ENCODE measurements at places on chromosomes 3 and 15.

DNA sequence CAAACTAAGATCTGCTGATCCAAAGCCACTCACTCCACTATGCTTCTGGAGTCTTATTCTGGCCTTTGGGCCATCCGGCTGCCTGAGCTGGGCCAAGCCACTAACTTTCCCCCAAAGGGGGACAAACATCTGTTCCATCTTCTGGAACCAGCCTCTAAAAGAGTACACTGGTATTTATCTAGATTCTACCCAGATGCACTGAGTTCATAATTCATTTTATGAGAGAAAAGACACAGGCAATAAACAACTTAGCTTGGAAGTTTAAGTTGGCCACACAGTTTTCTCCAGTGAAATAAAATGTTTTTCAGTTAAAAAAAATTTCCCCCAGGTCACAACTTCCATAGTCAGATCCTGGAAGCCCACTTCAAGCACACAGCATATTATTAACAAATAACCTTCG is 80.1 kb upstream of the ARHGEF3 start:
- DNase-seq = no peak

DNA sequence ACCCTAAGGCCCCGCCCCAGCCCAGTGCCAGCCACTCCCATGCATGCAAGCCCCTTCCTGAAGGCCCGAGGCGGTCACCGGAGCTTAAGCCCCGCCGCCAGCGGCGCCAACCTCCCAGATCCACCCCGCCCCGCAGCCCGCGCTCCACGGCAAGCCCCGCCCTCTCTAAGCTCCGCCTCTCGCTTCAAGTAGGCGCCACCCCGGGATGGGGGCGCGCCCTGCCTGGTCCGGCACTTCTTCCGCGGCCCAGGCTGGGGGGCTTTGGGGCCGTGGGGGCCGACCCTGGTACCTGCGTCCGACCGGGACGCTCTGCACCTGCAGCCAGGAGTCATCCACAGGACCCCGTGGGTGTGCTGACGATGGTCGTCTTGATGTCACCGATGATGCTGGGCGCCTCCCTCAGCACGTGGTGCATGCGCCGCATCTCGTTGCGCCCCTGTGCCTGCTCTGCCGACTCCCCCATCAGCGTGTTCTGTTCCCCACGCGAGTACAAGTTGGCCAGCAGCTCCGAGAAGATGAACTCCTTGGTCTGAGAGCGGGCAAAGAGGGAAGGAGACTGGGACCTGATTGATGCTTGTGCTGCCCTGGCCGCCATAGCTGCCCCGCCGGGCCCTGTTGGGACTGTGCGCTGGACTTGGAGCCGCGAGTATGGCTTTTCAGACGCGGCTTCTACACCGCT is 26.1 kb upstream of the CSPG4 start:
- peak; percentile 92 for DNase-seq

DNA sequence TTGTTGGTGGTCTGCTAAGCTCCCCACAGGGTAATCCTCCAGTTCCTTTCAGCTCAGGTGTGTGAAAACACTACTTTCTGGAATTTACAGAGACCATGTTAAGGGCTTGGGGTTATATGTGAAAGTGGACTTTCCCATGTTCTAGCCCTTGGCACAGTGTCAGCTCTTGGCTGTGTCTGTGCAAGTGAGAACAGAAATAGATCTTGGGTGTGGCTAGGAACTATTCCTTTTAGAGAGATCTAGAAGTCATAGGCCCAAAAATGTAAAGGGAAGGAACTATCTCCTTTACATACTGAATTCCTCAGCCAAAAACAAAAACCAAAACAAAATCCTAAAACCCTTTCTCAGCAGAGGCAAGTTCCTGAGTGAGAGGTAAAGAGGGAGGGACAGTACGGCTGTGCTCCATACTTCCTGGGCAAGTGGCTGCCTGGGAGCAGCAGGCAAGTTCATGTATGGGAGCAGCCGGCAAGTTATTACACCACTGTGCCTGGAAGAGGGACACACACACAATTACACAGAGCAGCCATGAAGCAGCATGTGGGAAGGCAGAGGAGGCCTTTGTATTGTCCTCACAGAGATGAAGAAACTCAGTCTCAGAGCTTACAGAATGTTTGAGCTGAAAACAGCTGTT is 19.9 kb upstream of the C3orf62 start:
- no peak for DNase-seq

- DNase-seq = no peak
Observed at GRCh38 chr15:81751256-81751655, 294.6 kb downstream of the MEX3B start.

DNA sequence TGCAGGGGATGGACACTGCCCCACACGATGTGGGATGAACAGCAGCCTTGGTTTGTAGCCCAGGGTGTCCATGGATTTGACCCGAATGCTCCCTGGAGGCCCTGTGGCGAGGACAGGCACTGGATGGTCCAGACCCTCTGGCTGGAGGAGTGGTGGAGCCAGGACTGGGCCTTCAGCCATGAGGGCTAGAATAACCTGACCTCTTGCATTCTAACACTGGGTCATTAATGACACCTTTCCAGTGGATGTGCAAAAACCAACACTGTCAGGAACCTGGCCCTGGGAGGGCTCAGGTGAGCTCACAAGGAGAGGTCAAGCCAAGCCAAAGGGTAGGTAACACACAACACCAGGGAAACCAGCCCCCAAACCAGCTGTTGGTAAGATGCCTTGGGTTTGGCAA is 51.4 kb downstream of the OXNAD1 start:
- no peak for DNase-seq

- DNase-seq = no peak
Observed at GRCh38 chr3:69160525-69160924, 38.1 kb upstream of the LMOD3 start.

DNA sequence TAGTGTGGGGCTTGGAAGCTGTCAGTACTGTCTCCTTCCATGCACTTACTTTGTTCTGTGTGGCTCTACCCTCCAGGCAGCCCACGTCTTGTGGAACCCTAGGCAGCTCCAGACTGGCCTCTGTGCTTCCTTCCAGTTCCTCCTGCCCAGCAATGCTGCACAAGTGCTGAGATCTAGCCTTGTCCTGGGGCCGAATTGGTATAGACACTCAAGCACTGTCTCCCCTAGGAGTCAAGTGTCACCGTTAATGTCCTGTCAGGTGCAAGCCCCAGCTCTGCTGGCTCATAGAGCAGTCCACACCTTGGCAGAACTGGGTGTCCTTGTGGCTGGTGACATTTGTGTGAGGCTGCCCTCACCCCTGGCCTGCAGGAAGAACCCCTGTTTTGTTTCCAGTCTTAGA is 130.1 kb downstream of the EEFSEC start:
- no peak for DNase-seq

DNA sequence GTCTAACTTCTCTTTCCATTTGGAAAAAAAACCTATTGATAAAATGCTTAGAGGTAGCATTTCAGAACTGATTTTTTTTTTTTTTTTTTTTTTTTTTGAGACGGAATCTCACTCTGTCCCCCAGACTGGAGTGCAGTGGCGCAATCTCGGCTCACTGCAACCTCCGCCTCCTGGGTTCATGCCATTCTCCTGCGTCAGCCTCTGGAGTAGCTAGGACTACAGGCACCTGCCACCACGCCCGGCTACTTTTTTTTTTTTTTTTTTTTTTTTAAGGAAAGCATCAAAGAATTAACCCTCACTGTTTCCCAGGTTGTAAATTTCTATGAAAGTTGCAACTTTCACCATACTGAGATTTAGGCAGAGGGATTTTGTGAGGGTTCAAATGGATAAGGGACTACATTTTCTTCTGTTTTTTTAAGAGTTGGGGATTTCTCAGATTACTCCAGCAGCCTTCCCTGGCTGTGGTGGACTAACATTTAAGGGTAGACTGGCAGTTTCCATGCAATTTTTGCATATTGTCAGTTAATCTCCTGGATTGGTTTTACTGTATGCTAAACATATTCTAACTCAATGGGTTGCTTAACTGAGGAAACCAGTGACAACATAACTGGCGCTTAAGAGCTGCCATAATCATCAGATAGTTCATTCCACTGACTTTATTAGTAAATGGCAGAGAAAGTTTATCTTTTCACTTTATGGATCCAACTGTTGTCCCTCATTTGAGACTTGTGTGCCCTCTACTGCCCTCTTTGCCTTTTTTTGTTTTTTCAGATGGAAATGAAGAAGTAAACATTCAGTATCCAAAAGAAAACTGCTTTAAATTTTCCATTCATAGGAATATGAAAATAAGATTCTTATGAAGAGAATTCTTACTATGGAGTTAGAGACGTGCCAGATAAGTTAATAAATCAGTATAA is 93.7 kb downstream of the NPTN start:
- no peak for DNase-seq

DNA sequence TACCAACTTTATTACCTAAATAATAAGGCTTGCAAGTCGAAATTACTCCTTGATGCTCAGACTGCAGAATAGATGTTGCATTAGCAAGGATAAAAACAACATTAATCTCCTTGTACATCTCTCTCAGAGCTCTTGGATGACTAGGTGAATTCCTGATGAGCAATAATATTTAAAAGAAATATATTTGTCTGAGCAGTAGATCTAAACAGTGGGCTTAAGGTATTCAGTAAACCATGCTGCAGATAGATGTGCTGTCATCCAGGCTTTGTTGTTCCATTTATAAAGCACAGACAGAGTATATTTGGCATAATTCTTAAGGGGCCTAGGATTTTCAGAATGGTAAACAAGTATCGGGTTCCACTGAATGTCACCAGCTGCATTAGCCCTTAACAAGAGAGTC is 257.1 kb downstream of the TUSC7 start:
- no peak for DNase-seq

GRCh38 chr15:65375871-65376607 is 1.8 kb downstream of the IGDCC3 start:
- DNase-seq = no peak

DNA sequence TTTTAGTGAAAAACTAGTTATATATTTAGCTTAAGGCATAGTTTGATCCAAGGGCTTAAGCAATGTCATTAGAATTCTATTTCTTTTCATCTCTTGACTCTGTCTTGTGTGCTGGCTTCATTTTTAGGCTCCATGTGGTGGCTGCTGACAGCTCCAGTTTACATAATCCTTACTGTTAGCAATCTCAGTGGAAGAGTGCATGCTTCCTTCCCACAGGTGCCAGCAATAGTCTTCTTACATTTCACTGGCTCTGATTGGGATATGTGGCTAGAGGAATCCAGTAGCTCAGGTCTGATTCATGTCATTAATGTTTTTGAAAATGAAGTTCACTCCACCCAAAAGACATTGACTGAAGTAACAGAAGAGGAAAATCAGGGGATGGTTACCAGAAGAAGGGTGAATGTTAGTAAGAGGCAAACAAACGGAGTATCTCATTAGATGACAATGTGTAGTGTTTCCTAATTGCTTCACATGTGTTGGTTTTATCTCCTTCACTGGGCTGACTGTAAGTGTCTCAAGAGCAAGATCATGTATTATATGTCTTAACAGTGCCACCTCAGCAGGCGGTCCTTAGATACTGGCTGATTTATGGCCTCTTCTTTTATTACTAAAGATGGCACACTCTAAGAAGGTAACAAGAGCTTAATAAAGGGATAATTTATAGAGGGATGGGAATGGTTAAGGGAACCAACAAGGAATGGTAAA is 25.6 kb upstream of the TCF12 start:
- no peak for DNase-seq

GRCh38 chr3:9606108-9606507 is 43.2 kb upstream of the MTMR14 start:
- no peak for DNase-seq

DNA sequence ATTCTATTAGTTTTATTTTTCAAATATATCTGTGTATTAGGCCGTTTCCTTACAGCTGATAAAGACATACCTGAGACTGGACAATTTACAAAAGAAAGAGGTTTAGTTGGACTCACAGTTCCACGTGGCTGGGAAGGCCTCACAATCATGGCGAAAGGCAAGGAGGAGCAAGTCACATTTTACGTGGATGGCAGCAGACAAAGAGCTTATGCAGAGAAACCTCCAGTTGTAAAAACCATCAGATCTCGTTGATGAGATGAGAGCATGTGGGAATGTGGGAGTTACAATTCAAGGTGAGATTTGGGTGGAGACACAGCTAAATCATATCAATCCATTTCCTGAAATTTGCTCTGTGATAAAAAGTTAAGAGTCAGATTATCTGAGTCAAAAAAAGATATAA is 2.3 kb upstream of the GOLGA8A start:
- DNase-seq = no peak

DNA sequence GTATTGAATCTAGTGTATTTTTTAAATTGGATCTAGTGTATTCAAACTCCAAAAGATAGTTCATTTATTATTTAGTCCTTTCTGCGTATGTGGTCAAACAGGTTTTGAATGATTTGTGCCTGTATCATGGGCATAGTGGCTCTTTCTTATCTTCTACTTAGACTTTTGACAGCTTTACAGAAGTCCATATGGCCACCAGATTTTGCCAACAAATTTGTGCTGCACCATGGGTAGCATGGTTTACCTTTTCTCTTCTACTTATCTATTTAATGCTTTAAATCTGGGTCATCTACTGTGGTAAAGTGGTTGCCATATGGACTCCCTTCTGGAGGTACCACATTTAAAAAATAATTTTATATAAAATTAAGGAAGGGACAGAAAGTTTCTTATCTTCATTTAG is 66.9 kb upstream of the CADM2 start:
- DNase-seq = no peak

DNA sequence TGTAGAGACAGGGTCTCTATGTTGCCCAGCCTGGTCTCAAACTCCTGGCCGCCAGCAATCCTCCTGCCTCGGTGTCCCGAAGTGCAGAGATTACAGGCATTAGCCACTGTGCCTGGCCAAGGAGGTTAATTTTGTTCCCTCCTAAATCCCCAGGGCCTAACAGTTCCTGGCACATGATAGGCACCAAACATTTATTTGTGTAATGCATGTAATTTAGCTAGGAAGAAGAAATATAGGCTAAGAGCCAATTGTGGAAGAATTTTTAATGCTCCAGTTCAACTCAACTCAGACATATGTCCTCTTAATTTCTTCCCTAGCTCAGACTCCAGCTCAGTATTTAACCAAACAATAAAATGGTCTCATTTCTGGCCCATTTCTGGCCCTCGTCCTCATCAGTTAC is 7.7 kb upstream of the ZNF592 start:
- DNase-seq = no peak

DNA sequence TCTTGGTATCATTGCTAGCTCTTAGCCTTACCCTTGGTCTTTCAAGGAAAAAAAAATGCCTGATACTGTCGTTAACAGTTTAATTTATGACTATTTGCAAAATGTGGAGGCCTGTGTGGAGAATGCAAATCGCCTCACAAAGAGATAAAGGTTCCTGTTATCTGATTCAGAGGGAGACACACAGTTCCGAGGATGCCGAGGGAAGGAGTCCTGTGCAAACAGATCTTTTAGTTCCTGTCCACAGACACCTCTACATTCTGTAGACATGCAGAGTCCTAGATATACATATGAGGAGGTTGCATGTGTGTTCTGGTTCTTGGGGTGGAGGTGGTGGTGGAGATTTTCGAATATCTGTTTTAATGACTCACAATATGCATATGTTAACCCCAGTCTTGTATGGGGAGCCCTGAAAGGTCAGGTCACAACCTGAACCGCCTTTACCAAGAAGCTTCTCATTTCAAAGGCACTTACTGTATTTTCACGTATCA is 5.7 kb downstream of the NR2F2 start:
- no peak for DNase-seq

- no peak for DNase-seq
Observed at GRCh38 chr3:172378439-172378838, 69.8 kb downstream of the GHSR start.

- no peak for DNase-seq
Observed at GRCh38 chr3:86782286-86782685, 208.7 kb downstream of the VGLL3 start.

GRCh38 chr3:106765342-106765741 is 611.9 kb upstream of the CCDC54 start:
- DNase-seq = no peak
